Activated effector memory CD4-positive, alpha-beta T cell treated with anti-CD3 and anti-CD28 coated beads, Interleukin-2, amount 50 U/mL, for 16 hours (primary cell): ENCODE measurements at places on chromosomes 12 and 14.

DNA sequence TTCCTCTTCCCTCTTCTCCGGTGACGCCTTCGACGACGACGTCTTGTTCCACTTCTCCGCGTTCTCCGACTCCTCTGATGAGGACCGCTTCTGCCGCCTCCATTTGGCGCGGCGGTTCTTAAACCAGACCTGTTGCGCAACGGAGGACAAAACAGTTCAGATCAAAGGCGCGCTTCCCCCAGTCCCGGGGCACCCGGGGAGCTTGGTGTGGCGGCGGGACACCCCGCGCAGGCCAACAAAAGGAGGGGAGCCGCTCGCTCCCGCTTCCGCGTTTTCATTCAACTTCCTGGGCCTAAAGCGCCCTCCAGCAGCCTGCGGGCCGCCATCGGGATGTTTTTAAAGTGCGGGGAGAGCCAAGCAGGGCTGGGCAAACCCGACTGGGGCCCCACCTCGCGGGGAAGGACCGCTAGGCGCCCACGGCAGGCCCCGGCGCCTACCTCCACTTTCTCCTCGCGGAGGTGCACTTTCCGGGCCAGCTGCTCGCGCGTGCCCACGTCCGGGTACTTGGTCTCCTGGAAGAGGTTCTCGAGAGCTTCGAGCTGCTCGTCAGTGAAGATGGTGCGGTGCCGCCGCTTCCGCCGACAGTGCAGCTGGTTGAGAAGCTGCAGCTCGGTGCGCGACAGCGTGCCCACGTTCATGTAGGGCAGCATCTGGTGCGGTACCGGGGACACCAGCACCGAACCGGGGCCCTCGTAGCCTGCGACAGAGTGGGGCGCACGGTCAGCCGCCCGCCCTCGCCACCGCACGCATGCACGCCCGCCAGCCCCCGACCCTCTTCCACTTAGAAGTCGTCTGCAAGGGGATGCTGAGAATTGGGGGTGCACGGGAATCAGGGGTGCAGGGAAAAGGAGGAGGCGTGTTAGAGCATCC, 1.2 kb downstream of the GSC start:
- no peak for DNase-seq

DNA sequence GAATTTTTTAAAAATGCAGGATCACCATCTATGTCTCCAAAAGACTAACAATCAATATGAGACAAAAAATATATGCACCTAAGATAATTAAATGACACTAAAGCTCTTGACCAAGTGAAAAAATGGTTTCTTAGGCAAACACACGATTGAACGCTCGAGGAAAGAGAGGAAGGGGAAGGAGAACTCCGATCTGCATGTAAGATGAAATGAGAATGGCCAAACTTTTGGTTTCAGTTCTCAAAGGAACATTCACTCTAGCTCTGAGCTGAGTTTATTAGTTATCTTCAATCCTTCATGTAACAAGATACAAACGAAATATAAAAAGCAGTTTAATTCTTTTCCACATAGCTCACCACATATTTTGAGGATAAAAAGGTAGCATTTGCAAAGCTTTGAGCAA, 2.8 kb downstream of the DYRK4 start:
- DNase-seq, result no peak

- DNase-seq, result no peak
These were observed 125.6 kb upstream of the NOS1 start for GRCh38 chr12:117486840-117487659.

GRCh38 chr14:103736546-103737431, 21.2 kb downstream of the ZFYVE21 start:
- no peak for DNase-seq

GRCh38 chr12:105100998-105101397, 6.5 kb upstream of the WASHC4 start:
- DNase-seq, result no peak

GRCh38 chr14:92652413-92653151, 95.8 kb downstream of the LGMN start:
- DNase-seq, result no peak

GRCh38 chr14:96629082-96629481, 126.9 kb downstream of the PAPOLA start:
- DNase-seq, result peak; percentile 52

GRCh38 chr14:77154421-77154820, 12.8 kb upstream of the ZDHHC22 start:
- DNase-seq, result no peak

DNA sequence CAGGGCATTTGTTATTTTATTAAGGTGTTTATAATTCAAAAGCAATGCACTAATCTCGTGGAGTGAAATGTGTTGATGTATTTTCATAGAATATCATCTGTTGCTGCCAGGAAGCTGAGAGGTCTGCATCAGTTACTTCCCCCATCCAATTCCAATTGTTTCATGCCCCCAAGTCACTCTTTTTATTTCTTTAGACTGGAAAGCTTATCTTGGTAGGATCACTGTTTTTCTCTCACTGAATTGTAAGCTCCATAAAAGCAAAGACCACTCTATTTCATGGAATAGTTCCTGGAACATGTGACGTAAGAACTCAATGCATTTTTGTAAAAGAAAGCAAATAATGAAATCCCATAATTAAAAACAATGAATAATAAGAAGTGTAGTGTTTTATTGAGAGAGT, 420.2 kb downstream of the TRHDE start:
- no peak for DNase-seq

- DNase-seq, result no peak
These were observed 6.7 kb upstream of the LGR5 start for GRCh38 chr12:71432936-71433335.

DNA sequence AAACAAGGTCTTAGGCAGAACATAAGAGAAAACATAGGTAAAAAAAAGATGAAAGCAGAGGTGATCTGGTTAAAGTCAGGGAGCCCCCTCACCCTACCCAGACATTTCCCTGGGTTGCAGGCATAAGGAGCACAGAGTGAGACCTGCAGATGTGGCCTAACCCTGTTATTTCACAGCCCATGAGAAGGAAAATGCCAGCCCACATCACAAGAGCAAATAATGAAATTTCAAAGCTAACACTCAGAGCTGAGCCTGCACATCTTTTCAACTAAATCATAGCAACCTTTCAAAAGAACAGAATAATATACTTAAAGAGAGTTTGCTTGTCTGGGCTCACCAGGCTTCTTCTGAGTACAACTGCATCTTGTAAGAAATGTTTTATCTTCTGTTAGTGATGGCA, 295.4 kb downstream of the RPAP3 start:
- no peak for DNase-seq

- DNase-seq, result no peak
These were observed 149.7 kb downstream of the ZNF664 start for GRCh38 chr12:124122722-124123121.

GRCh38 chr12:122891661-122892525, 4.0 kb downstream of the VPS37B start:
- no peak for DNase-seq

GRCh38 chr12:65232476-65233077, 45.9 kb upstream of the MSRB3 start:
- no peak for DNase-seq

GRCh38 chr12:63841571-63841970, 2.9 kb upstream of the SRGAP1 start:
- no peak for DNase-seq

- no peak for DNase-seq
These were observed 18.6 kb upstream of the OR10AD1 start for GRCh38 chr12:48221645-48222044.

DNA sequence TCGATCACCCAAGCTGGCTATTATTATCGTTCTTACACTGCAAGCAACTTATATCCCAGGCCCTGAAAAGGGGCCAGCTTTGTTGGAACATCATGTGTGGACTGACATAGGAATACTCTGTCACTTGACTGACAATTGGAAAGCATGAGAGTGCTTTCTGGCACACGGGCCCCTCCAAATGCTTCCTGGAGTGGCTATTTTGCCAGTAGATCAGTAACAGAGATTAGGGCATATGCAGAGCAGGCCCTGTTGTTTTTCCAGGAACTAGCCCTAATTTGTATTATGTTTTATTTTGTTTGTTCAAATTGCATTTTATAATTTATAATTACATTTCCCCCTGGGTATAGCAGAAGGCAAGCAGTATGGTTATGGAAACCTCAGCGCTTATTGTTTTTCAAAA, 170.1 kb upstream of the FRMD6 start:
- DNase-seq, result no peak

- no peak for DNase-seq
These were observed 646.1 kb downstream of the C12orf50 start for GRCh38 chr12:87382959-87383566.

- DNase-seq, result no peak
These were observed 20.5 kb upstream of the FBRSL1 start for GRCh38 chr12:132469423-132469822.

- DNase-seq, result no peak
These were observed 24.6 kb downstream of the IQSEC3 start for GRCh38 chr12:91213-91612.

DNA sequence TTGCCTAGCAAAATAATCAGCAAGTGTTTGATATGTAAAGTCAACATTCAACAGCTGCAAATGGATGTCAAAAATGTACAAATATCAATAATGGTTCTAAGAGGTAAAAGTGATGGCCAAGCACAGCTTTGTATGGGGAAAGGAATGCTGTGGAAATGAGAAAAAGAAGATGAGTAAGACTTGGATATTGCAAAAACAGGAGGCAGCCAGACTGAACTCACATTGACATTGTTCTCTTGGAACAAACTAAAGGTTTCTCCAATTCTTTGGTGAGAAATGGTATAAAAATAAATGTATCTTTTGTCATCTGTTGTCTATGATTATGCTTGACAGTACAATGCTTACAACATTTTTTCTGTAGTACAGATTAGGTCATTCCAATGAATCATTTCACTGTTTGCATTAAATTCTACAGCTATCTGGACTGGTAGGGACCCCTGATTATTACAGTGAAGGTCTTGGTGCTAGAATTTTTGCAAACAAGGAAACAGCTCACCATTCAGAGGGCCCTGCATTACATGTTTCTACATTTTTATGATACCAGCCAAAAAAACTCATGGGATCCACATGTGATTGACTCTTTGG, 465.7 kb downstream of the NOVA1 start:
- no peak for DNase-seq

- DNase-seq, result no peak
These were observed 41.7 kb upstream of the TSPAN11 start for GRCh38 chr12:30884799-30885198.

GRCh38 chr12:130041983-130042812, 120.1 kb upstream of the FZD10 start:
- DNase-seq, result peak; percentile 69

- DNase-seq, result no peak
These were observed 45.6 kb downstream of the DNAH10 start for GRCh38 chr12:123807670-123808069.

- no peak for DNase-seq
These were observed 886.7 kb downstream of the NRXN3 start for GRCh38 chr14:79056879-79057278.

- DNase-seq, result no peak
These were observed 114.6 kb downstream of the FOXN3 start for GRCh38 chr14:89302396-89302950.
